NCI-H1694 treated with DMSO at 0.1 percent for 48 hours (cell line): ENCODE measurements at places on chromosomes 4 and X.
A peak's percentile ranks its signal among the peaks of the same experiment; 100 is the strongest.

GRCh38 chr4:144154044-144154443 lies 13.5 kb upstream of the GYPA start:
- DNase-seq: no peak

GRCh38 chr4:7396186-7396910 lies 38.4 kb downstream of the PSAPL1 start:
- DNase-seq: no peak

- DNase-seq: no peak
Observed at GRCh38 chr4:44320833-44321232, 127.8 kb downstream of the KCTD8 start.

DNA sequence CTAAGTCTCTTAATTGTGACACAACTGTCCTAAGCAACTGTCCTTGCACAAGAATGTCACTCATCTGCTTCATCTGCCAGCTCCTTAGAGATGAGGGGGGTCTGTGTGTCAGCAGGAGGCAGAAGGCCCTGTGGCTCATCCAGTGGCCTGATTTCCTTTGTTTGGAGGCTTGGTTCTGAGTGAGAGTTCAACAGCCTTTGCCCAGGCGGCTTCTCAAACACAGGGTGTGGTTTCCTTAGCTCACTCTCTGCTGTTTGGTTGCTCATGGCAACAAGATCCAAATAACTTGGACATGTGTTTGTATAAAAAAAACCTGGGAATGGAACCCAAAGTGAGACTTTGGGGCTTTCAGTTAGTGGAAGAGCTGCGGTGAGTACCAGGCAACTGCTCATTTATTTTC lies 46.6 kb downstream of the MAP7D3 start:
- DNase-seq: no peak

DNA sequence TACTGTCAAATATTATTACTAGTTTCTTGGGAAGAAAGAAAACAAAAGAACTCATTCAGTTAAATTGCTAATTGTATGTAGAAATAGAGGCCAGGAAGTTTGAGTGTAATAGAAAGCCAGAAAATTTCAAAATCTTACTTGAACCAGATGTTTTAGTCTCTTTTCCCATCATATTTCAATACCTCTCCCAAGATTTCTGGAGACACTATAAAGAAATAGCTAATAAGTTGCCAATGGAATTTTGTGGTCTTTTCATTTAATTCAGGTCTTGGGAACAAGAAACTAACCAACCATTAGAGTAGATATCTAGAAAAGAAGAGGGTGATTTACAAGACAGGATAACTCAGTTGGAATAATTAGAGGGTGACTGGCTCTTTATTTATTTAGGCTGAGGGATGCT lies 112.2 kb downstream of the AGTR2 start:
- no peak for DNase-seq

DNA sequence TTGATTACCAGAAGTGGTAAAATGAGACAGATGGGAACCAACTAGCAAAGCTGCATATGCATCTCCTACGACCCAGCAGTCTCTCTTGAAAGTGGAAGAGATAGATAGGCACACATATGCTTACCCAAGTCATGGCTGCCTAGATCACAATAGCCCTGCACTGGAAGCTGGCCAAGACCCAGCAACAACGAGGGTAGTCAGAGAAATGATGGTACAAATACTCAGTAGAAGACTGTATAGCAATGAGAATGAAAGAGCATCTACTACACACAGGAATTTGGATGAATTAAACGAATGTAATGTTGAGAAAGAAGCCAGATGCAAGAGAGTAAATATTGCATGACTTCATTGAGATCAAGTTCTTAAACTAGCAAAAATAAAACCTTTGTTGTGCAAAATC lies 100.3 kb upstream of the FAT1 start:
- peak; percentile 15 for DNase-seq

DNA sequence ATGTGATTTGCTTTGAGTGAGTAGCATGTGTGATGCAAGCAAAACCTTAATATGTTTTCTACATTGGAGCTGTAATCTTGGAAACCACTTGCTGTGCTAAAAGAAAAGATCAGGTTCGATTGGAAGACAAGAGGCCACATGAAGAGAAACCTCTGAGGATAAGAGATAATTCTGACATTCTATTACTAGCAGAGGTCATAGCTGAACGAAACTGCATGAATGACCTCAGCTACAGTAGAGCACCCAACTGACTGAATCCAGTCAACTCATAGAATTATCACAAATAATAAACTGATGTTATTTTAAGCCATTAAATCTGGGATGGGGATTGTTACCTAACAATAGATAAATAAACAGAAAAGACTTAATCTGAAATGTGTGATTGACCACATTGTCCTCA lies 147.1 kb downstream of the CAMK2D start:
- DNase-seq: no peak

DNA sequence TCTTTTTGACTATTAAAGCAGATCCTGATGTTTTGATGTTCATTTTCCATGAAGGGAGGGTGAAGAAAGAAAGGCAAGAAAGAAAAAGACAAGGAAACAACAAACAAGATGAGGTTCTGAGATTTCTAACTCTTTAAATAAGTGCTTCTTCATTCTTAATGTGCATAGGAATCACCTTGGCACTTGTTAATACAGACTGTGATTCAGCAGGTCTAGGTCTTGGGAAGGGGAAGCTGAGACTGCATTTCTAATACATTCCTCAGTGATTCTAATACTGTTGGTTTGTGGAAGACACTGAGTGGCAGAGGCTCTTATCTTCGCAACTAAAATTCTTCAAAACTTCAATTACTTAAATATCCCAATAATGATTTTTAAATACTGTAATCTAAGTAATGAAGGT lies 95.2 kb upstream of the NAP1L5 start:
- DNase-seq: no peak

DNA sequence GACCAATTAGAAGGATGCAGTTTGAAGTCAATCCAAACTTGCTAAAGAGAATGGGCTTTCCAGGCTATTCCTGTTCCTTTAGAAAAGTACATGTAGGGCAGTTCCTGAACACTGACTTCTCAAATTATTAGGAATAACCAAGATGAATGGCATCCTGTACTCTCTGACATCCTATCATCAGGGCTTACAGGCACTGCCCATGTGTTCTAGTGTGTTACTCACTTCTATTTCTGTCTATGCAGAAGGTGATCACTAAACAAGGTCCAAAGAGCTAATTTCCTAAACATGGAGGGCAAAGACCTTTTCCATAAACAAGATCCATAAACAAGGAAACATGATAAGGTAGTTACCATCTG lies 53.6 kb downstream of the AWAT2 start:
- no peak for DNase-seq

- DNase-seq: no peak
Observed at GRCh38 chrX:49029876-49030275, 13.3 kb downstream of the TFE3 start.

DNA sequence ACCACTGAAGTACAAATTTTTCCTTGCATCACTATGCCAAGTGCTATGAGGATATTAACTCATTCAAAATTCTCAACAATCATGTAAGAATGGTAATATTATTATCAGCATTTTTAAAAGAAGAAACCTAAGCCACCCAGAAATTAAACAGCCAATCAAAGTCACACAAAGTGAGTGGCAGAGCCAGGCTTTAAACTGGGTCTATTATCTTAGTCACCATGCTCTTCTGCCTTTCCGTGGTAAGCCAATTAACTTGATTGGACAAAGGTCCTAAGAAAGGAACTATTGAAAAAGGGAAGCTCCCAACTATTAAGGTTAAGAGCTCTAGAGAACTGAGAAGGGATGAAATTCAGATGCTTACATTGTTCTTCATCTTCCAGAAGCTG lies 111.5 kb downstream of the ASB9 start:
- DNase-seq: no peak

DNA sequence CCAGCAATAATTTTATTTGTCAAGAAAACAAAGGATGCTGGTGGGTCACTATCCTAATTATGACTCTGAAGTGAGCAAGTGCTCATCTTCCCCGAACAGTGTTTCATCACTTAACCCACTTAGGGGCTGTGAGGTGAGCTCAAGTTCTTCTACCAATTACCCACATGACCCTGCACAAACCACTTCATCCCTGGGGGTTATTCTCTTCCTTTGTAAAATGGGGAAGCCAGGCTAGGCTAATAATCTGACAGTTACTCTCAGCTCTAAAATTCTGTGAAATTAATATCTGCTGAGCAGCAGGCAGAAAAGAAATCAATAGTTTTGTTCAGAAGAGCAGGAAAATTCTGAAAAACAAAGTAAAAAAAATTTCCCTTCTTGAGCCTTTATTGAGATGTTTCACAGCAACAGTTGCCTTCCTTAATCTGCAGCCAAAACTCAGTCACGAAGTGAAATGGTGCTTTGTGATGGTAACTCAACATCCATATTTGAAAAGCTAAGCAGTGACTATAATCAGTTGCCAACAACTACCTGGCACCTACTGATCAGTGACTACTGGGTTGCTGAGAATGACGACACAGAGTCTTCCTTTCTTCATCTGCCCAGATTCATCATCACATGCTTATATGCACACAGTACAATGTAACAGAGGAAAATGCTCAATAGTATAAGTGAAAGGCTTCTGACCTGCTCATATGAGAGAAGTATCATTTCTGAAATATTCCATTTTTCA lies 24.1 kb downstream of the ATP8A1 start:
- DNase-seq: no peak

GRCh38 chr4:110869862-110870572 lies 247.1 kb upstream of the PITX2 start:
- no peak for DNase-seq
